ENCODE measurements at places on chromosomes 3 and 15.

DNA sequence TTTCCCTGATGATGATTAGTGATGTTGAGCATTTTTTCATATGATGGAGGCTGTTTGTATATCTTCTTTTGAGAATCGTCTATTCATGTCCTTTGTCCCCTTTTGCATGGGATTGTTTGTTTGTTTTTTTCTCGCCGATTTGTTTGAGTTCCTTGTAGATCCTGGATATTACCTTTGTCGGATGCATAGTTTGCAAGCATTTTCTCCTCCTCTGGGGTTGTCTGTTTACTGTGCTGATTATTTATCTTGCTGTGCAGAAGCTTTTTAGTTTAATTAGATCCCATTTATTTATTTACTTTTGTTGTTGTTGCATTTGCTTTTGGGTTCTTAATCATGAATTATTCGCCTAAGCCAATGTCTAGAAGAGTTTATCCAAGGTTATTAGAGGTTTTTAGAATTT, 232.8 kb downstream of the XXYLT1 start:
- no peak for DNase-seq

DNA sequence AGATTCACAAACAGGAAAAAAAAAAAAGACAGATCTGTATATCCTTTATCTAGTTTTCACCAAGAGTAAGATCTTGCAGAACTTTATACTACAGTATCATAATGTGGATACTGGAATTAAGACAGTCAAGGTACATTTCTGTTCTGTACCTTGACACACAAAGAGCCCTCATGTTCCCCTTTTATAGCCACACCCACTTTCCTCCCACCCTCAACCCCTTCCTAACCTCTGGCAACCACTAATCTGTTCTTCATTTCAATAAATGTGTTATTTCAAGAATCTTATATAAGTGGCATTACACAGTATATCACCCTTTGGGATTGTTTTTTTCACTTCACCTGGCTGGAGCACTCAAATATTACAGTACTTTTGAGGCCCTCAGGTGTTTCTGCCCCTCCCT, 3.6 kb upstream of the RAB6B start:
- no peak for DNase-seq

DNA sequence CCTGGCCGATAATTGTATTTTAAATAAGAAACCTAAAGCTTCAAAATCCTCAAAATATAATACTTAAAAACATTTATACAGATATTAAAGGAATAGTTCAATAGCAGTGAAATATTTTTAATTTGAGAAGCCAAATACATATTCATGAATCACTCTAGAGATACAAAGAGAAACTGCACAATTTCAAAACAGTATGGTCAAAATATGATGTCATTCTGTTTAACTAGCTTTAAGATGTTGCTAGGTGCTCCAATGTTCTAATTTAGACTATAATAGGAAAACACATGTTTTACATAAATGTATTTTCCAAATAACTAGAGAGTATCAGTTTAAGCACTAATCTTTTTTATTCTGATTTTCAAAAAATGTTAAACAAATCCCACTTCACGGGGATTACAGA, 10.3 kb upstream of the NRROS start:
- DNase-seq, result no peak

- DNase-seq, result no peak
Measured at GRCh38 chr3:133424937-133425869, 25.3 kb downstream of the BFSP2 start.
